ENCODE measurements at places on chromosomes 6 and 20.

DNA sequence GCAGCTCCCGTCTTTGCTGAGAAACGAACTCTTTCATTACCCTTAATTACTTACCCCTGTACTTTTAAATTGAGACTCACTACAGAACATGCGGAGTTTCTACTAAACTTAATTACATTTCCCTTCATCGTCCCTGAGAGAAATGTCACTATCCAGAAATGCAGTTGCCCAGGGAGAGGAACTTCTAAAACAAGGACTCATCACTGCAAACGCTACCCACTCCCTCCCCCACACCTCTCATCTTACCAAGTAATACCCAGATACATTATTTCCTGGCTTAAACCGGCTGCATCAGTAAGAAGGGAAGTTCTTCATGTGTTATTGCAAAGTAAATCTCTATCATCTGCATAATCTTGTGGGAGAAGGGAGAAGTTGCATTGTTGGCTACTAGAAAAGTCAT, 138.3 kb downstream of the IPCEF1 start:
- DNase-seq = no peak

DNA sequence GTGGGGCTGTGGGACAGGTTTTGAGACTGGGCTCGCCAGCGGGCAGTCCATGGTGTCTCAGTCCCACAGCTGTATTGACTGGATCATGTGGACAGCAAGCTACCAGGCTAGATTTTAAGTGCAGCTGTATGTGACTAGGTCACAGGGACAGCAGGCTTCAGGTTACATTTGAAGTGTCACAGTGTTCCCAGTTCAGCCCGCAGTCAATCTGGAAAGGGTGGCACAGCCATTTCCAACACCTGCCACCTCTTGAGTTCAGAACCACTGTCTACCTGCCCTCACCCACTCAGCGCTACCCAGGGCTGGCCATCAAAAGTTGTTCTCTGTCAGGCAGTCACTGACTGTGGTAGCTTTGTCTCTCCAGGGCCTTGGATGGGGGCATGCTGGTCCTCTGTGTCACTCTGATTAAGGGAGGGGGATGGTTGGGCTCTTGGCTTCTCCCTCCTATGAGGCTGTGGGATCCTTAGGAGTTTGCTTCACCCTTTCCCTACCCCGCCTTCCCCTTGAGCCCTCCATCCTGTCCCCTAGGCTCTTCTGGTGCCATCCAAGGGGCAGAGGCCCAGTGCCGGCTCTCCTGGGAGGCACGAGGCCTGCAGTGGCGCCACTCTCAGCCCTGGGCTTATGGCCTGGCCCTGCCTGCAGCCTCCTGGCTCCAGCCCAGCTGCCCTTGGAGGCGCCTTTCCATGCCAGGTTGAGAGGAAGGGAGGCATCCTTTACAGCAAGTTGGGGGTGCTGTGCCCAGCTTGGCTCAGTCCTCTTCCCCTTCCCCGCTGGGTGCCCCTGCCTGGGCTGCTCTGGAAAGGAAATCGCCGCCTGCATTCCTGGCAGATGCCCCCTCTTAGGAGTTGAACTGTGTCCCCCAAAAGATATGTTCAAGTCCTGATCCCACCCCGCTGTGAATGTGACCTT, 44.9 kb downstream of the PNLDC1 start:
- DNase-seq = no peak

DNA sequence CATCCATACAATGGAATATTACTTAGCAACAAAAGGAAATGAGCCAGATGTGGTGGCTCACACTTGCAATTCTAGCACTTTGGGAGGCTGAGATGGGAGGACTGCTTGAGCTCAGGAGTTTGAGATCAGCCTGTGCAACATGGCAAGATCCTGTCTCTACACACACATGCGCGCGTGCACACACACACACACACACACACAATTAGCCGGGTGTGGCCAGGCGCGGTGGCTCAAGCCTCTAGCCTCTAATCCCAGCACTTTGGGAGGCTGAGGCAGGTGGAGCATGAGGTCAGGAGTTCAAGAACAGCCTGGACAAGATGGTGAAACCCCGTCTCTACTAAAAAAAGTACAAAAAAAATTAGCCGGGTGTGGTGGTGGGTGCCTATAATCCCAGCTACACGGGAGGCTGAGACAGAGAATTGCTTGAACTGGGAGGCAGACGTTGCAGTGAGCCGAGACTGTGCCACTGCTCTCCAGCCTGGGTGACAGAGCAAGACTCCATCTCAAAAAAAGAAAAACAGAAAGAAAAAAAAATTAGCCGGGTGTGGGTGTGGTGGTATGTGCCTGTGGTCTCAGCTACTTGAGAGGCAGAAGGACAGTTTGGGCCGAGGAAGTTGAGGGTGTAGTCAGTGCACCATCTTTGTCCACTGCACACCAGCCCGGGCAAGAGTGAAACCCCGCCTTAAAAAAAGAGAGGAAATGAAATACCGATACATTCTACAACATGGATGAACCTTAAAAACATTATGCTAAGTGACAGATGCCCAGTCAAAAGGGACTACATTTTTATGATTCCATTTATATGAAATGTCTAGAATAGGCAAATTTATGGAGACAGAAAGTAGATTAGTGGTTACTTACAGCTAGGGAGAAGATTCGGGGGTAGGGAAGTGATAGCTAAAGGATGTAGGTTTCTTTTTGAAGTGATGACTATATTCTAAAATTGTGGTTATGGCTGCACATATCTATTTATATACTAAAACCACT, 52.5 kb downstream of the RBL1 start:
- DNase-seq = no peak

GRCh38 chr6:170208182-170208601, 82.7 kb downstream of the DLL1 start:
- peak; percentile 2 for DNase-seq

- DNase-seq = no peak
These were observed 5.6 kb downstream of the MDFI start for GRCh38 chr6:41643899-41644269.

- no peak for DNase-seq
These were observed 556.2 kb downstream of the CBLN4 start for GRCh38 chr20:55449091-55449490.

DNA sequence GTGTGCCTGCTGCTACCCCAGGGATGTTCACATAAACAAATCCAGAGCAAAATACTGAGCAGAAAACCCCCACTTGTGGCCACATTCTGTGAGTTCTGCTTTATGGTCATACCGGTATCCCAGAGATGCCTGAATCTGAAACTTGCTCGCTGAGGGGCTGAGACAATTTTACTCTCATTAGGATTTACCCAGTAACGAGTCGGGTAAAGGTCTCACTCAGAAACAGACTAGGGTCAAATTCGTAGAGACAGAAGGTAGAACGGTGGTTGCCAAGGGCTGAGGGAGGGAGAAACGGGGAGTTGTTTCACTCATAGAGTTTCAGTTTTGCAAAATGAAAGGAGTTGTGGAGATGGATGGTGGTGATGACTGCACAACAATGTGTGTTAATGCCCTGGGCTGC, 45.4 kb upstream of the NKX2-2 start:
- DNase-seq = no peak

DNA sequence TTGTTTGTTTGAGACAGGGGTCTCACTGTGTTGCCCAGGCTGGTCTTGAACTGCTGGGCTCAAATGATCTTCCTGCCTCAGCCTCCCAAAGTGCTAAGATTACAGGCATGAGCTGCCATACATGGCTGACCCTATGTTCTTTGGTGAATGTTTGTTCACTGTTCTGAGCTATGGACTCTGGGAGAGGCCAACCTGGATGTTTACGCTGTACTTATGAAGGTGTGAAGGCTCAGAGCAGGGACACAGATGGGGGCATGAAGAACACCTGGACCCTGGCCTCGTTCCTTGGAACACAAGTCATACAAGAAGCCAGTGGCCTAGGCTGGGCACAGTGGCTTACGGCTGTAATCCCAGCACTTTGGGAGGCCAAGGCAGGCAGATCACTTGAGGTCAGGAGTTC, 21.1 kb upstream of the CD24 start:
- no peak for DNase-seq

DNA sequence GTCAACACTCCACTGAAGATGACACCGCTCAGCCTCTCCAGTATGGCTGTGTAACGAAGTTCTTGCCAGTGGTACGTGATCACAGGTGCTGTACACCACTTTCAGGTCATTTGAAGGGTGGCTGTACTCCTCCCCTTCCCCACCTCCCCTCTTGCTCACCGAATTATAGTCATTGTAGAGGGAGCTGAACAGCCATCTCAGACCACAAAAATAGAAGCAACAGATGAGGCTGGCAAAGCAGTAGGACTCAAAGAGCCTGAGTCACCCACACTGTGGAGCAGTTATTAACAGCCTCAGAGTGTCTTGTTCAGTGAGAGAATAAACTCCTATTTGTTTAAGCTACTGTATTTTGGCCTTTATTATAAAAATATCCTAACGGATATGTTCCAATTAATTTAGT, 192.5 kb upstream of the MCHR2 start:
- no peak for DNase-seq

DNA sequence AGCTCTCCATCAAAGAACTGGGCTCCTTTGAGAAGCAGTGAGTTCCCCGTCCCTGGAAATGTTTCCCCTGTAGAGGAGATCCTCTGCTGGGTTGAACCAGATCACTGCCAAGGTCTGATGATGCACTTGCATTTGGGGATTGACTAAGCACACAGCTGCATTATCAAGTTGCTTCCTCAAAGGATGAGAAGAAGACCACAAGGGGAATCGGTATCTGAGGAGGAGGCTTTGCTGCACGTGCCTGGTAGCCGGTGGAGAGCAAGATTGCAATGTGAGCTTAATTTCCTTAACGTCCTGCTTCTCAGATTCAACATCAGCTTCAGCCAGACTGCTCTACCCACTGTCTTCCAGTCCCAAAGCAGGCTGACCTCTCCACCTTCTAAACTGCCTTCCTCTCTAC, 128.8 kb upstream of the STMND1 start:
- no peak for DNase-seq

DNA sequence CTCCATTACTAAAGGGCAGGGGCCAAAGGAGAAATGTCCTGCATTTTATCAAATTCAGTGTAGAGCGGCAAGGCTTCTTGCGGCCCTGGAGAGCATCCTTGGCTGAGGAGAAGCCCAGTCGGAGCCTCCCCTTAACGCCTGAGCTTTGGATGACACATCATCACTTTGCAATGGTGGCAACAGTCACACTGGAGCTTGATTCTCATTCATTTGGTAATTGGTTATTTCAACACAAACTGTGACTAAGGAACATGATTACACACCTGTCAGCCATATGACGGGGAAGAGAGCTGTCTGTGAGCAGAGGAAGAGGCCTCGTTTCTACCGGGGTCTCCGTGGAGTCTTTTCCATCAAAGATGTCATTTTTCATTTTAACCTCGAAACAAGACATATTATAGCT, 81.4 kb downstream of the SOBP start:
- DNase-seq = no peak

GRCh38 chr6:141248021-141248799, 884.5 kb upstream of the GJE1 start:
- no peak for DNase-seq

- no peak for DNase-seq
These were observed 45.7 kb downstream of the SCGN start for GRCh38 chr6:25697537-25698340.

DNA sequence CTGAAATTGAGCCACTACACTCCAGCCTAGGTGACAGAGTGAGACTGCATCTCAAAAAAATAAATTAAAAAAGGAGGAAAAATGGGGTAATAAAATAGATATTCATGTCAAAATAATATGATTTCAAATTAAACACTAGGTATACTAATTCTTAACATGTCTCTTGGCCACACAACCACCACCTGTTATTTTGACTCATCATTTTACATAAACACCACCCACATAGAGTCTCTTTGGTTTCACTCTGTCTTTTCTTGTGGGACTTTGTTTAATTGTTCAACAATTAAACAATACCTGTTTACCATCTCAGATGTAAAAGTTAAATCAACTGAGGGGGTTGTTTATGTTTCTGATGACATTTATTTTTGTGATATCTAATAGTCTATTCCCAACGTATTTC, 476.8 kb upstream of the ADGRB3 start:
- no peak for DNase-seq

DNA sequence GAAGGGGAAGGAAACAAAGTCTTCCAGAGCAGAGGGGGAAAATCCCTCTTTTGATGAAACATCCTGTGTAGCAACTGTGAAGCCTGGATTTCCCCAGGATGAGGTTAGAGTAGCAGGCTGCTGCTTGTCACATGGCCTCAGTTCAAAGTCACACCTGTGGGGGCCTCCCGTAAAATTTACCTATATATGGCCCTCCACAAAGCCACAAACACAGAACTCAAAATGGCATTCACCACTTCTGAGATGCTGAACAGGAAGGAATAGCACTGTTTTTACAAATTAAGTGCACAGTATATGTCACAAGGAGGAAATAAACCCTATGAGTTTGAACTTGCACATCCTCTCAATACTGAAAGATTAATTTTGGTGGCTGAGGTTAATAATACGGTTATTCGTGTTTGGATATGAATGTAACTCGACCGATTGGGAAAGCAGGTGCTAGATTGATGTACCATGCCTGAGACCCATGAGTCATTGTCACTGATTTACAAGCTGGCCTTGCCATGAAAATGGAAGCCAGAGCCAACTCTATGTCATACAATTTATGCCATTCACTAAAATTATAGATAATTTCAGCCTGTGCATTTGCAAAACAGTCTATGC, 70.6 kb downstream of the SGK1 start:
- DNase-seq = no peak

DNA sequence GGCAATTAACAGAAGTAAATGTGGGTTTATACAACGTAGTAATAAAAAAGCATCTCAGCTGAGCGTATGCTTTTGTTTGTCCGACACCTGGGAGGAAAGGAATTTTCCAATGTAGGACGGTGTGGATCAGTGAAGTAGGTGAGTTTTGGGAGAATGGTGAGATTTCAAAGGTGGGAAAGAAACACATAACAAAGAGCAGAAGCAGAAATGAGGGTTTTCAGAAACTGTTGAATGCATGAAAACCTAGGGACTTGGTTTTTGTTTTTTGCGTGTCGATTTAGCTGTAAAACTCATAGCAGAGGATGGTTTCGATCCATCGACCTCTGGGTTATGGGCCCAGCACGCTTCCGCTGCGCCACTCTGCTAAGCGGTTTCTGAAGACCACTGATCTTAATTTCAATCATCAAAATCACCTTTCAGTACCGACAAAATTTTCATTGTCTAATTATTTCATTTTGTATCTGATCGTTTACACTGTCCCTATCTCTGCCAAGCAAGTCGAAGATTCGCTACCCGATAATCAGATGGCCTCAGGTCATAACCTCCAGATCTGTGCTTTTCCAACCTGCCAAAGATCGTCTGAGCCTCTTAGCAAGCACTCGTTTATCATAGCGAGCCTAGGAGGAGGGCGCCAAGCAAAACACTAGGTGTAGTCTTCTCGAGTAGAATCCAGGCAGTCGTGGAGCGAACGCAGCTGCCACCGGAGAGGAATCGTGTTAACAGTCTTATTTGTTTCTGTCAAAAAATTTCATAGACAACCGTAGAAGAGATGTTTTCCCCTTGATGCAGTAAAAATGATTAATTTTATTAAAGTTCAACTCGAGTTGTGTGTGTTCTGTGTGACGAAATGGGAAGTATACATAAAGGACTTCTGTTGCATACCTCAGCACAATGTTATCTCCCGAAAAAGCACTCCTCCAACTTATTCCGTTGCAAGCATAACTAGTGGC, 20.9 kb upstream of the POM121L2 start:
- DNase-seq = no peak

GRCh38 chr6:143676437-143677045, 1.2 kb upstream of the PHACTR2 start:
- DNase-seq = no peak
